ENCODE measurements at places on chromosomes 3 and 15. TPM values are rescaled to one million over a fixed set of nuclear protein-coding genes. Genes with fewer than 3 reads are reported as not detected.

Gene MYO5A
- 22.5 TPM for total RNA-seq

Gene CLSTN2
- not detected for total RNA-seq

Gene PLA2G4E
- not detected for total RNA-seq

Gene GADL1
- not detected for total RNA-seq

Gene TOPAZ1
- total RNA-seq = not detected

Gene SCAANT1
- not detected for total RNA-seq

Gene CYP1A2
- not detected for total RNA-seq

Gene PIGBOS1
- total RNA-seq = 11.0 TPM

Gene PGBD4
- total RNA-seq = 2.4 TPM

Data from activated CD4-positive, alpha-beta T cell treated with anti-CD3 and anti-CD28 coated beads for 36 hours (primary cell).